ENCODE measurements at places on chromosomes 7 and 10. TPM values are rescaled to one million over a fixed set of nuclear protein-coding genes. Genes with fewer than 3 reads are reported as not detected.

The FUOM gene
- 34.9 TPM for total RNA-seq

The PRSS1 gene
- not detected for total RNA-seq

The PRDX3 gene
- 216 TPM for total RNA-seq

DNA sequence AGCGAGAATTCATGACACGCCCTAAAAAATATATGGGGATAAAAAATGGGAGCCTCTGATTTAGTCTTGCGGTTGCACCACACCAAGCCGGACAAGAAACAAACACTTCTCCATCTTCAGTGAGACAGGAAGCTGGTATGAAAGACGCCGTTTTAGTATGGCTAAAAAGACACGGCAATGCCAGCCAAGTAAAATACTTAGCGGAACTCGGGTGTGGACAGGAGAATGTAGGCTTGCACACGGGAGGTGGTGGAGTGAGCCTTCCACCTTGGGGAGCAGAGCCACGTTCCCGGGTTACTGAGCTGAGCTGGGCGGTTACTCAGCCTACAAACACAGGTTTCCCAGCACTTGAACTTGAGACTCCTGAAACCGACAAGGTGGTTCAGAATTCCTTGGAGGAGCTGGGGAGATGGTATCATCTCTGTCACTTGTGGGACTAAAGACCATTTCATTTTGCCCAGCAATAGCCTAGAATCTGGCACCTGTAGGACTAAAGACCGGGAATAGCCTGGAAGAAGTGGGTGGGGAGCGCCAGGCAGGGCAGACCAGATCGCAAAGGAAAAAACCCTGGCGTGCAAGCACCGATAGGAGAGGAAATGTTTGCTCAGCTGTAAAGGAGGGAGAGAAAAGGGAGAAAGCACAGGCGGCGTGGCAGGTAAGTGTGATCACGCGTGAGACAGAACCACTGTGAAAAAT lies 34.8 kb upstream of the SEPHS1 start:
- DNase-seq: peak; percentile 4

GRCh38 chr7:26237035-26237807 lies 35.7 kb downstream of the CBX3 start:
- no peak for DNase-seq

- no peak for DNase-seq
Measured at GRCh38 chr10:120749856-120750566, 101.2 kb upstream of the WDR11 start.

DNA sequence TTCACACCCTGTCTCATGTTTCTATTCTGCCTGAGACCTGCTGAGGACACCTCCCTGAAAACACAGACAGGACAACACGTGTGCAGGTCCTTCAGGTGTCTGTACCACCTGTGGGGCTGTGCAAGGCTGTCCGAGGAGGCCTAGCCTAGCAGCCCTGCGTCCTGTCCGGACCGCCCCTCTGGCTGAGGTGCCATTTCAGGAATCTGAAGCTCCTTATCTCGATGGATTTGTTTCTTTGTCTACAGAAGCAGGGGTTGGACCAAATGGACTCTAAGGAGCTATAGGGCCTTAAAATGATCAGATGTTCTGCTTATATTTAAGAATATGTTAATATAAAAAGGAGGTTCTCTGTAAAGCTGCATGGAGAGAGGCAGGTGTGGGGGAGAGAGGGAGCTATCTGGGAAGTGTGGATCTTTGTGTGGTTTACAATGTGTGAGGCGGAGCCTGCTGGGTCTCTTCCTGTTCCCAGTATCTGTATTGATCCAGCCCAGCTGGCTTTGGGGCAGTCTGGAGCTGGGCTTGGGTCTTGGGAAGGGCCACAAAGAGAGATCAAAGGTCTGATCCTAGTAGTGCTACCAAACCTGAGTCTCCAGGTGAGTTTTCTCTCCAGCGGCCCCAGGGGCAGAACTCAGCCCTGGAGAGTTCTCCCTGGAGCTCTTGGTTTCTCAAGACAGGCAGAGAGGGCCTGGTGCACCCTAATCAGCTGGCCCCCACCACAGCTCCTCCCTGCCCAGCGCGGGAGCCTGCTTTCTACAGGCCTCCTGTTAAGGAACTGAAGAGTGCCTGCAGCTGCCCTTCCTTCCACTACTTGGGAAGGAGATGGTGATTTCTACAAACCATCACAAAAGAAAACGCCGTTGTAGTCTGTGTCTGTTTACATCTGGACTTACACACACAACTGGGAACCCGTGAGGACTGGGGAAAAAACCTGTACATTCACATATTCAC lies 3.4 kb upstream of the MNX1 start:
- DNase-seq: no peak

- DNase-seq: no peak
Measured at GRCh38 chr7:158651968-158652565, 52.5 kb downstream of the NCAPG2 start.

GRCh38 chr7:106463851-106464611 lies 179.2 kb upstream of the NAMPT start:
- no peak for DNase-seq

- no peak for DNase-seq
Measured at GRCh38 chr10:123536176-123536845, 129.8 kb upstream of the GPR26 start.

- no peak for DNase-seq
Measured at GRCh38 chr7:141074997-141075396, 1.1 kb downstream of the TMEM178B start.

- peak; percentile 78 for DNase-seq
Measured at GRCh38 chr10:97542169-97543024, 30.2 kb upstream of the ANKRD2 start.

DNA sequence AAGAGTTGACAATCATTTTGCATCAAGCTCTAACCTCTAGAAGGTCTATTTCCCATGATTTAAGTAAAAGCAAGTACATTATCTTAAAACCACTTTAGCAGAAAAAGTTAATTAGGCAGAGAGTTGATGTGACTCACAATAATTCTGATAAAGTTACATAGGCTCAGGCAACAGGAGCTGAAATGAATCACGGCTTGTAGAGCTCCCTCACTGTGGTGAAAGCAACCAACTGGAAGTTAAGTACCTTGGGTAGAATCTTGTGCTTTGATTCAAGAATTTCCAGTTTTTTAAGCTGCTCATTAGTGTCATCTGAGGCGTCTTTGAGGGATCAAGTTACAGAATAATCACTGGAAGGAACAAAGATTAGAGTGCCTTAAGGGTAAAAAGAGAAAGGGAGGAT lies 68.9 kb upstream of the NFE2L3 start:
- DNase-seq: no peak
